Stimulated activated CD4-positive, alpha-beta T cell treated with anti-CD3 and anti-CD28 coated beads, Interleukin-1b, Interleukin-23, amount 100 ng/mL, for 24 hours (primary cell): ENCODE measurements at places on chromosomes 12 and 14.

DNA sequence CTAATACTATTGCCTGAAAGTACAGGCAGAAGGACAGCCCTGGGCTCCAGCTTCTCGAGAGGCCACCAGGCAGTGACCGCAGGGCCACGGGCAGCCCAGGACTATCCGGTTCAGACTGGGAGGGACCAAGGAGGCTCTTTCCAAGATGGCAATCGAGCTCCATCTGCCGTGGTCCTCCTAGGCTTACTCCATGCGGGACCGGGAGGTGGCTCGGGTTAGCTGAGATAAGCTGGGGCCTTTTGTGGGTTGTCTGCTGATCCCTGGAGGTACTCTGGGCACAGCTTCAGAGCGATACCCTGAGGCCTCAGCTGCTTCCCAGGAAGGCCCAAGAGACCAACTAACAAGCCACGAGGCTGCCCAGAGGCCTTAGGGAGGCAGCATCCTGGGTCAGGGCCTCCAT lies 33.1 kb downstream of the SNRNP35 start:
- no peak for DNase-seq

- DNase-seq = no peak
Measured at GRCh38 chr14:81471062-81471461, 62.6 kb downstream of the SEL1L start.

DNA sequence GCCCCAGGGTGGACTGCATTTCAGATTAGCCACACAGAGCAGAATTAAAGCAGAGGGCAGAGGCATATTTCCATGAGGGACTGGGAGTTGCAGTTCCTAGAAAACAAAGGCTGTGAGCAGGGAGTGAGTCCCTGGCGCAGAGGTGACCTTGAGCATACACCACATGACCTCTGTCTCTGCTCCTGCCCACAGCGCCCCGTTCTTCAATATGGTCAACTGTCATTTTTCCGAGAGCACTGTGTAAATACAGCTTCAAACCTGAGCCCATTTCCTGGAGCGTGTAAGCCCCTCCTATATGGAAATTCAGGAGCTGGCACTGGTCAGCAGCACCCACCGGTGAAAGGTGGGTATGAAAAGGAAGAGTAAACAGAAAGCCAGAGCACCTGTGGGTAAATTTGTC lies 192.2 kb upstream of the PELI2 start:
- no peak for DNase-seq

- no peak for DNase-seq
Measured at GRCh38 chr12:76345569-76345968, 2.6 kb downstream of the BBS10 start.

DNA sequence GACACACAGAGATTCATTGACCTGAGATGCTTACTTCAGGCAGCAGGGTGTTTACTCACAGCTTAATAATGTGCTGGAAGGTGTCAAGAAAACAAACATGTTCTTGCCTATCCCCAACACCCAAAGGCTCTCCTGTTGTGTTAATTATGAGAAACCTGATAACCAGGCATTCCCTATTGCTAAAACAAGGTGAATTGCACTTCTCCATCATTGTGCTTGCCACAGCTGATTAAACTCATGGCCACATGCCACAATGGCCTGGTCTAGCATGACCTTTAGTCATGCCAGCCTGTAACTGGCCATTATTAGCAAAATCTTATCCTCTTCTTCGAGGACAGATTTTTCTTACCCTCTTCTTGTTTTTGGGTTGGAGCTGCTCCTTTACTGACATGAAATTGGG lies 21.4 kb downstream of the SMOC1 start:
- DNase-seq = no peak

DNA sequence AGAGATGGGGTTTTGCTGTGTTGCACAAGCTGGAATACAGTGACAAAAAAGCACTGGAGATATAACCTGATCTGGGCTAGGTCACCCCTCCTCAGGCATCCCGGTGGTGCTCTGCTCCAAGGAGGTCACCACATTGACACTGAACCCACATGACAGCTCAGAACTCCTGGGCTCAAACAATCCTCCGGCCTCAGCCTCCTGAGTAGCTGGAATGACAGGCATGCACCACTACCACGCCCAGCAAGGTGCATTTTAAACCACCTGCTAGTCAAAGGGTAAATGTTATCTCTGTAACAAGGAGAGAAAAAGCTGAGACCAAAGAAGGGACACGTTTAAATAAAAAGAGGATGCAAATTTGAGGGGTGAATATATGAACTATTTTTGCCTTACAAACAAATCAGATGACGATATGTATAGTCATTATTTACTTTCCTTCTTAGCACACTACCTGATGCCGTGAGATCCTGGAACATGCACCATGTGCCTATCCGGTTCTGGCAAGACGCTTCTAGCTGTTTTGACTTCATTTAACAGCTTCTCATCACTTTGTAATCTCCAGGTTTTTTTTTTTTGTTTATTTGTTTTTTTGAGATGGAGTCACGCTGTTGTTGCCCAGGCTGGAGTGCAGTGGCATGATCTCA lies 135.1 kb downstream of the PPM1H start:
- no peak for DNase-seq

DNA sequence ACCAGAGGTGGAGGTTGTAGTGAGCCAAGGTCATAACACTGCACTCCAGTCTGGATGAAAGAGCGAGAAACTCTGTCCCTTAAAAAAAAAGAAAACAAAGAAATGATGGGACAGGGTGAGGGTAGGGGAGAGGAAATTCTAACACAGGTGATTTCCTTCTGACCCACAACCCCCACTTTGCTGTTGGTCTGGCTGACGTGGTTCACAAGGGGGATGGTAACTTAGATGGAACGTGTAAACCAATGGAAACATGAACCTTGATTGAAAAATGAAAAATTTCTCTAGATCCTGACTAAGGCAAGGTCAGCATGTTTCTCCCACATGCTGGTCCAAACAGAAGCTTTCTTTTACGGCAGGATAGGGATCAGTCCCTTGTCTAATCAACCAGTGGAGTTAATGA lies 15.8 kb upstream of the RIOX1 start:
- no peak for DNase-seq

- peak; percentile 16 for DNase-seq
Measured at GRCh38 chr12:121530600-121531355, 50.0 kb downstream of the KDM2B start.

- DNase-seq = no peak
Measured at GRCh38 chr12:57134949-57135348, 6.7 kb downstream of the LRP1 start.

DNA sequence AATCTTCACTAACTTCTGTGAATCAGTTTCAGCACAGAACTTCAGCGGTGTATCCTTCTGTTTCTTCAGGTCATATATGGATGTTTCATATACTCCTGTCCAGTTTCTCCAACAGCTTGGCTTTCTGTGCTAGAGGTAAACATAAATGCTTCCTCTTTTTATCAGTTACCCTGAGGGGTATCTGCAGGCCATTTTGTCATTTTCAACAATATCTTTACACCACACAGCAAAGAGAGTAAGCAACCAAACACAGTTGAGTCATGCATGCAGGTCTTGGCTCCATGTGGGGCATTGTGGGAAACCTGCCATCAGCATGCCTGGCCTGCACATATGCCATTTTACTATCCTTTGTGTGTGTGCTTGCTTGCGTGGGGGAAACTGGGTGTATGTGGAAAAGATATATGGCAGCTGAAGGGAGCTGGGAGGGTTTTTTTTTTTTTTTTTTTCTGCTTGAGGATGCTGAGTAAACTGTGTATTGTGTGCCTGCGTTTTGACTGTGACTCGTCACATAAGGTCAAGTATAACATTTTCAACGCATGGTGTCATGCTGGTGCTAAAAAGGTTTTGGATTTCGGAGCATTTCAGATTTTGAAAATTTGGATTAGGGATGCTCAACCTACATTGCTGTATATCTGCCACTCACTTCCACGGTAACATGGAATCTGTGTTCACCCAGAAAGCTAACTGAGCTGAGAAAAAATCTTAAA lies 56.1 kb upstream of the YARS2 start:
- DNase-seq = no peak

GRCh38 chr14:68337279-68337678 lies 455.6 kb downstream of the ZFP36L1 start:
- DNase-seq = no peak

- no peak for DNase-seq
Measured at GRCh38 chr12:46516933-46517578, 144.5 kb upstream of the SLC38A2 start.

- DNase-seq = no peak
Measured at GRCh38 chr12:1839464-1839863, 19.1 kb downstream of the LRTM2 start.

GRCh38 chr14:61268812-61269211 lies 12.3 kb downstream of the TMEM30B start:
- DNase-seq = no peak

DNA sequence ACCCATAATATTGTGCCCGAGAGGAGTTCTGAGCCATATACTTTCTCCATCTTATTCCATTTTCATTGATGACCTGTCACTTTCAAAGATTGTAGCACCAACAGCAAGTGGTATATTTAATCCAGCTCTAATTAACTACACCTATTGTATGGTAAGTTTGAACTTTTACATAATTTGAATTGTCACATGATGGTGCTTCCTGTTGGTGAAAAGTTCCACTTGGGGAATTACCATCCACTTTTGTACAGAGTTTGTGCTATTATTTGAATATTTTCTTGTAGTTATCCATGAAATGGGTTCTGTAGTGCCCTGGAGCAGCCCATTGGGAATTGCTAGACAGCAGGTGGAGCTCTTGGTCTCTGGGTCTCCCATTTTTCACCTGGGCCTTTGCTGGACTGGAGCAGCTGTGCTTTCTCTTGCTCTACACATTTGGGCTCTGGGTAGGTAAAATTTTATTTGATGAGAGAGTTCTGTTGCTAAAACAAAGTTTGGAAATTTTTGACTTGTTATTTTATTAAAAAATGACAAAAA lies 3.0 kb downstream of the SMCO3 start:
- DNase-seq = no peak

DNA sequence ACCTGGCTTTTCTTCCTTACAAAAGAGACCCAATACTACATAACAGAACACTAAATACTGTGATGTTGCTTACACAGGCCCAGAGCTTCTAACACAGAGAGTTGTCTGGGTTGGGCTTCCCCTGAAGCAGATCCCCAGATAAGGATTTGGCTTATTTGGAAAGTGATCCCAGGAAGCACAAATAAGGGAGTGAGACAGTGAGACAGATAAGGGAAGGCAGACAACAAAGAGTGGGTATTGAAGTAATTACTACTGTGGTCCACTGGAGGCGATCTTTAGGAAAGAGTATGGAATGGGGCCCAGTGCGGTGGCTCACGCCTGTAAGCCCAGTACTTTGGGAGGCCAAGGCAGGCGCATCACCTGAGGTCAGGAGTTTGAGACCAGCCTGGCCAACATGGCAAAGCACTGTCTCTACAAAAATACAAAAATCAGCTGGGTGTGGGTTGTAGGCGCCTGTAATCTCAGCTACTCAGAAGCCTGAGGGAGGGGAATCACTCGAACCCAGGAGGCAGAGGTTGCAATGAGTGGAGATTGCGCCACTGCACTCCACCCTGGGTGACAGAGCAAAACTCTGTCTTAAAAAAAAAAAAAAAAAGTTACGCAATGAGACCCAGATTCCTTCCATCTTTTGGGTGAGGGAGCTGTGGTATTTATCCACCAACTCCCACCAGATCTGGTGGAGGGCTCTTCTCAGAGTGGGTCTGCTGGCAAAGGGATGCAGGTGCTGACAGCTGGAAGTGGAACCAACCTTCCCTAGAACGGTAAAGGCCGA lies 10.2 kb upstream of the C12orf43 start:
- DNase-seq = no peak

GRCh38 chr12:76680940-76681339 lies 83.0 kb upstream of the ZDHHC17 start:
- DNase-seq = no peak

GRCh38 chr12:59660148-59660547 lies 64.3 kb downstream of the SLC16A7 start:
- DNase-seq = no peak

- no peak for DNase-seq
Measured at GRCh38 chr14:99327050-99327449, 55.1 kb upstream of the BCL11B start.

DNA sequence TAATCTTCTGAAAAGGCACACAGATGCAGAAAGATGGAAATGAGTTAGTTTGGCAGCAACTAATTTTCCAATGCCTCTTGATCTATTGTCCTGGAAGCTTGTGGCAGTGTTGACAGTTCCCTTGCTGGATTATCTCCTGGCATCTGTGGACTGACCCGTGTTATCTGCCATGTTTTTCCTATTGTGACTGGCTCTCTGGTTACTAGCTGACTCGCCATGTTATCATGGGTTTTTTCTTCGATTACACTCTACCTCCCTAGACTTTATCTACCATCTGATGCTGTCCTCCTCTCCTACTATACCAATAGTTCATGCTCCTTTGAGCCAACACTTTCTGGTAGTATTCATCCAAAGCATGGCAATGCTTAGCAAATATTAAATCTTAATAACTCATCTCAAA lies 63.3 kb upstream of the FLRT2 start:
- DNase-seq = no peak

GRCh38 chr12:18368594-18368993 lies 107.3 kb downstream of the PIK3C2G start:
- no peak for DNase-seq

DNA sequence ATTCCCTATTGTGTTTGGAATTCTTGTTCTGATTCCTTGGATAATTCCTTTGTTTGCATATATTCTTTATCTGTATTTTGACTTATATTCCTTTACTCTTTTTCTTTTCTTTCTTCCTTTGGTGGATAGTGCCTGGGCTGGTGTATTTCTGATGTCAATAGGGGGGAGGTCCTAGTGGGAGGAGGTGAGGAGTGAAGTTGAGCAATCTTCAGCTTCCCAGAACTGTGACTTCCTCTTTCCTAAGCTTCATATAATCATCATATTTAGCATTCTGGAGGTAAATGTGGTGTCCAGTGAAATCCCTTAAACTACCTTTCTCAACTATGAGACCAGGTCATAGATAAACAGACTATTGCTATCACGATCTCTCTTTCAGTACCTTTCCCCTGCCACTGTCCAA lies 29.6 kb upstream of the TBPL2 start:
- no peak for DNase-seq

- DNase-seq = no peak
Measured at GRCh38 chr12:26727482-26728204, 105.4 kb downstream of the ITPR2 start.

DNA sequence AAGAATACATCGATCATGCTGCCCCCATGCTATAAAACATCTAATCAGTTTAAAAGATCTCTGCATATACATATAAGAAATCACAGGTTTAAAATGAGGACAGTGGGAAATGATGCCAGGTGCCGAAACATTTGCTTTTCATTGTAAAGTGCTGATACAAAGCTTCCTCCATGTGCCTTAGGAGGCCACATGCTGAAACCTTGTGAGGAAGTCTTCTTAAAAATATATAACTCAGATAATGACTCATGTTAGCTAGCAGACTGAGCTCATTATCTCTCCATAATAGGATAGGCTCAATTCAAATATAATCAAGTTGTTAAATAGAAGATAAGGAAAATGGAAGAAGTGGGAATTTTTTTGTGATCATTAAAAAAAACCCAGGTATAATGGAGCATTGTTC lies 65.9 kb downstream of the RFX4 start:
- DNase-seq = no peak

- no peak for DNase-seq
Measured at GRCh38 chr12:25796523-25797000, 161.9 kb upstream of the RASSF8 start.
